Urothelium cell line (cell line): ENCODE measurements at places on chromosomes 11 and 22.

DNA sequence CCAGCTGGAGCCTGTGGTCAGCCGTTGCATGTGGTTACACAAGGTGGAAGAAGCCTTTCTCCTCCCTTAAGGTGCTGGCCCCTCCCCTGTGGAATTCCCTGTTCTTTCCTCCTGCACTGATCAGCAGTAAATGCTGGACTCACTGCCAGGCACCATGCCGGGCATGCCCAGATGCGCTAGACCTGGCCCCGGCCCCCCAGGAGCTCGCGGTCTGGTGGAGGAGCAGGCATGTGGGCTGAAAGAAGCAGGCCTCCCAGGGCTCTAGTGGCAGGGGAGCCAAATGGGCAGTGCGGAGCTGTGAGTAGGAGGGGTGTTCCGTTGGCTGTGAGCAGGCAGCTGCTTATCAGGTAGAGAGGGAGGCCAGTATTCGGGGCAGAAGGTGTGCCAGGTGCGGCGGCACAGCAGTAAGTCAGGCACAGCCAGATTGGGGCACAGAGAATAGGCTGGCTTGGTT, 10.2 kb downstream of the DGKZ start:
- no peak for DNase-seq

DNA sequence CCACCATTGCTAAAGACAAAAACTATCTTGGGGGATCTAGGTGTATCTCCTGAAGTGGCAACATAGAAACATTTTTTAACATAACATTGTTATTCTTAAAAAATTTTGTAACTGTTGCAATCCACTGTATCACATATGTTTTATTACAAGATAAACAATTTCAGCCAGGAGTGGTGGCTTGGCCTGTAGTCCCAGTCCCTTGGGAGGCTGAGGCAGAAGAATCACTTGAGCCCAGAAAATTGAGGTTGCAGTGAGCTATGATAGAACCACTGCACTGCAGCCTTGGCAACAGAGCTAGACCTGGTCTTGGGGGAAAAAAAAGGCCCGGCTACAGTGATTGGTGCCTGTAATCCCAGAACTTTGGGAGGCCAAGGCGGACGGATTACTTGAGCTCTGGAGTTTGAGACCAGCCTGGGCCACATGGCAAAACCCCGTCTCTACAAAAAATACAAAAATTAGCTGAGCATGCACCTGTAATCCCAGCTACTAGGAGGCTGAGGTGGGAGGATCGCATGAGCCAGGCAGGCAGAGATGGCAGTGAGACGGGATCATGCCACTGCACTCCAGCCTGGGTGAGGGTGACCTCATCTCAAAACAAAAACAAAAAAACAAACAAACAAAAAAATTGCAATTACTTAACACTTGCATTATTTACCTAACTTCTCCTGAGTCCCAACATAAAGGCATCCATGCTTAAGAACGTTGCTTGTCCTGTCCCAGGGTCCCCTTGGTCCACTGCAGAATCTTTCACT, 1.5 kb upstream of the DEPDC5 start:
- DNase-seq = no peak

GRCh38 chr11:133518702-133519264, 13.5 kb downstream of the OPCML start:
- no peak for DNase-seq

DNA sequence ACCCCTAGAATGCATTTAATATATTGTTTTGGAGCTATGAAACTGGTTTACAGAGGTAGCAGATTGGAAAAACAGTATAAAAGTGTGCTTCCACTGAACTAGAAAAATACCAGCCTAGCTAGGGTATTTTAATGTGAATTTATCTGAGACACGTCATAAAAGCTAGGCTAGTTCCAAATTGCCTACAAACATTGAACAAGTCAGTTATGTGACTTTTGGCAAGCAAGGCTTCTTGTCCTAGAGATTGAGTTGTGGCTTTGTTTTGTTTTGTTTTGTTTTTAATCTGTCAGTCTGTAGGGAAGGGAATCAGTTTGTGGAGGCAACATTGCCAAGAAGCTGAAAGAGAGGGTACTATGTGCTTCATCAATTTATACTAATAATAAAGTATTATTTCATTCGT, 24.2 kb downstream of the RTN3 start:
- no peak for DNase-seq

GRCh38 chr11:115869780-115870431, 365.7 kb upstream of the CADM1 start:
- DNase-seq = peak; percentile 44

GRCh38 chr11:71129624-71130023, 122.8 kb downstream of the SHANK2 start:
- peak; percentile 86 for DNase-seq
